Ovary (tissue), 10 donors: ENCODE measurements at places on chromosomes 12 and 14.

DNA sequence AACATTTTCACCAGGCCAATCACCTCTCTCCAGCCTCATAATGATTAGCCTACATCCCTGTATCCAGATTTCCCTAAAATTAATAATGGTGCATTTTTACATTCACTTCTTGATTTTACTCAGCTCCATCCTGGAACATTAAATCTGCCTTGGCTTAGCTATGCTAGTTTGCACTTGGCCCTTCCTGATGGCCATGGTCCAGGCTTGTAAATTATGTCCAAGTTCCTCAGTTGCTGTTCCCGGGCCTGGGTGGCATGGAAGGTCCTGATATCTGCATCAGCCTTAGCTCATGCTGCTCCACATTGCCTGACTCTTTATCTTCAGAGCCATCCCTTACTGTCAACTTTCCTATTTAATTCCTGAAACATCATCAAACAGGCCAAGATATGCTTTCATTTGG is 11.1 kb upstream of the METTL17 start:
- DNase-seq = no peak

DNA sequence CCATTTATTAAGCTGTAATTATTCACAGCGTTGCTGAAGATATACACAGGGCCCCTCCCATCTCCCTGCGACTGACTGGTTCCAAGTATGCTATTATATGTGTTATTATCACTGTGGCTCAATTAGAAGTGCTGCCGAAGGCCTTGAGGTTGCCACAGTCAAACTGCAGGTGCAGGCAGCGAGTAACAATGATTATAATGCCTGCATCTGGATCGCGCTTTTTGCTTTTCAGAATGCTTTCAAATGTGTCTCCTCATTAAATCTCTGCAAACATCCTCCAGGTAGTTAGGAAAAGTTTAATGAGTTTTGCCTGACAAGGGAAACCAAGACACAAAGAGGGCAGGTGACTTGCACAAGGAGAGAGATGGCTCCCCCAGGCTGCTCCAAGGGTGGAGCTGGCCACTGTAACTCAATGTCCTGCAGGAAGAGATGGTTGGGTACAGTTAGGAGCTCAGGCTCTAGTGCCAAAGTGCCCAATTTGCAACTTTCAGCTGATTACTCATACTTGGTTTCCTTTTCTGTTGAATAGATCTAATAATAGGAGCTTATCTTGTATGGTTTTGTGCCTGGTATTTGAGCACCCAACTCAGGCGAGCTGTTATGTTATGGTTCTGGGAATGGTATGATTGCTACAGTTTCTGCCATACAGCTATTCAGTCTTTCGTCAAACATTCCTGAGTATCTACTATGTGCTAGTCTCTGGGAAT is 1.7 kb upstream of the SYNE3 start:
- no peak for DNase-seq

- no peak for DNase-seq
Measured at GRCh38 chr14:96058576-96059200, 19.5 kb downstream of the C14orf132 start.

- DNase-seq = no peak
Measured at GRCh38 chr12:126974779-126975178, 1292.2 kb upstream of the TMEM132C start.

DNA sequence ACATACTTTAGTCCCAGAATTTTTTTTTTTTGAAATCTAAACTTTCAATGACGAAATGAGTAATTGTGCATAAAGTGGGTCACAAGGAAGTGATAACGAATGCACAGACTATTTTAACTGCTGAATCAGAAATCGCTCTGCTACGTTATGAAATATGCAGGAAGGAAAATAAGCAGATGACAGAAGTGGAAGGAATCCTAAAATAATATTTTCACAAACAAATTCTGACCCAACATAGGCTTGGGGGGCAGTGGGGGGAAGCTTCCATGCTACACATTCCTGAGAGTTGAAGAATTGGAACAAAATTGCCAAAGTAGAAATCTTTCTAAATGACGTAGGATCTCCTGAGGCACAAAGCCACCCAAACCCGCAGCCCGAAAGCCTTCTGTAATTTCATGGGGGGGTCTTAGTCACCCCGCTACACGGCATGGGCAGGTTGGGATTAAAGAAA is 89.6 kb downstream of the ARF6 start:
- no peak for DNase-seq

GRCh38 chr14:105943973-105944602 is 417.7 kb downstream of the TMEM121 start:
- DNase-seq = no peak

DNA sequence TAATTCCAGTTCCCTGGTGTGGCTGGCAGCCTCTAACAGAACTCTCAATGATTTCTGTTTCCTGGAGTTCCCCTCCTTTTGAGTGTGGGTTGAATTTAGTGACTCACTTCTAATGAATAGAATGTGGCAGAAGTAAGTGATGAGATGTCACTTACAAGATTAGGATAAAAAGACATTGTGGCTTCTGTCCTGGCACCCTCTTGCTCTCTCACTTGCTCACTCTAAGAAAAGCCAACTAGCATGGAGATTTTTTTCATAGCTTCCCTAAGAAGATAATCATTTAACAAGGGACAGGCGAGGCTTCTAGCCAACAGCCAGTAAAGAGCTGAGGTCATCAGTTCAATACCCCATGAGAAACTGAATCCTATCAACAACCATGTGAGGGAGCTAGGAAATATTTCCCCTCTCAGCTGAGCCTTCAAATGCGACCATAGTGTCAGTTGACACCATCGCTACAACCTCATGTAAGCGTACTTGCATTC is 156.7 kb downstream of the TMTC3 start:
- no peak for DNase-seq

DNA sequence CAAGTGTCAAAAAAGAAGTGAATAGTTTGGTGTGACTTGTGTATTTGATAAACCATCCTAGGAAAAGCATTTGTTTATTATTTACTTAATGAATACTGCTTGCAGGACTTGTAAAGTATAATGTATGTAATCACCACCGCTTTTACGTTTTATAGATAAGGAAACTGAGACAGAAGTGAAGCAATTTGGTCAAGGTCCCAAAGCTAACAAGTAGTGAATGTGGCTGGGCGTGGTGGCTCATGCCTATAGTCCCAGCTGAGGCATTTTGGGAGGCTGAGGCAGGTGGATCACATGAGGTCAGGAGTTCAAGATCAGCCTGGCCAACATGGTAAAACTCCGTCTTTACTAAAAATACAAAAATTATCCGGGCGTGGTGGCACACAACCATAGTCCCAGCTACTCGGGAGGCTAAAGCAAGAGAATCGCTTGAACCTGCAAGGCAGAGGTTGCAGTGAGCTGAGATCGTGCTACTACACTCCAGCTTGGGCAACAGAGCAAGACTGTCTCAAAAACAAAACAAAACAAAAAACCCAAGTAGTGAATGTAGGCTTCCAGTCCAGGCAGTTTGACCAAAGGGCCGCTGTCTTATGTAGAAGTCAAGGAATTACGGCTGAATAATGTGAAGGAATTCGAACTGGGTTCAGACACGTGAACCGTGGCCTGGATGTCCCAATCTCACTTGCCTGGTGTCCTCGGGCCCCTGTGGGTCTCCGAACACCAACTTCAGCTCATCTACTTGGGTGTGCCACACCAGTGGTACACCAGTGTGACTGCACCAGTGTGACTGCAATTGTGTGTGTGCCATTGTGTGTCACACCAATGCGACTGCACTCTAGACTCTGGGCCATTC is 88.3 kb upstream of the MED13L start:
- no peak for DNase-seq
